ENCODE measurements at places on chromosomes 5 and 9.

GRCh38 chr5:80181618-80182211 lies 74.1 kb downstream of the SERINC5 start:
- peak; percentile 88 for DNase-seq

DNA sequence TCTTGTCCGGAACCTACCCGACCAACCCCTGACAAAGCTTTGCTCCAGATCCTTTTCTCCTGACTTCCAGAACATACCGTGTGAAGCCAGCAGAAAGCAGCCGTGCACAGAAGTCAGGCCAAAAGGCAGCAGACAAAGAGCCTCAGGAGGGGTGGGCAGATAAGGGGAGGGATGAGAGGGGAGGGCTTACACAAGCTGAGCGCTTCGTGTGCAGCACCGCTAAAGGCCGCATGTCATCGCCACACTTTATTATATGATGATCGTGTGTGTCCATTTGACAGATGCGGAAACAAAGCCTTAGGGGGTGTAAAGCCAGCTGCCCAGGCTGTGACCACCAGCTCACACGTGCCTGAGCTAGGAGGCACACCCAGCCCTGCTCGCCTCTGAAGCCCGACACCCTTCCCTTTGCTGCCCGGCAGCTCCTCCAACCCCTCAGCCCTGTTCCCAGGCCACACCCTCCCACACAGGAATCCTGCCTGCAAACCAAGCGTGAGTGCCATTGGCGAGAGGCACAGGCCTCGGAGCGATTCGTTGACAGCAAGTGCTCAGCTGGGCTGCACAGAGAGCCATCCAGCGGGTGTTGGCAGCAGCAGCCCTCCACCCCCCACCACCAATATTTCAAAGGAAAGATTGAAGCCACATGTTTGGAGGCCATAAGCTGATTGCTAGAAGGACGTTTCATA lies 170.5 kb upstream of the SMIM23 start:
- no peak for DNase-seq

DNA sequence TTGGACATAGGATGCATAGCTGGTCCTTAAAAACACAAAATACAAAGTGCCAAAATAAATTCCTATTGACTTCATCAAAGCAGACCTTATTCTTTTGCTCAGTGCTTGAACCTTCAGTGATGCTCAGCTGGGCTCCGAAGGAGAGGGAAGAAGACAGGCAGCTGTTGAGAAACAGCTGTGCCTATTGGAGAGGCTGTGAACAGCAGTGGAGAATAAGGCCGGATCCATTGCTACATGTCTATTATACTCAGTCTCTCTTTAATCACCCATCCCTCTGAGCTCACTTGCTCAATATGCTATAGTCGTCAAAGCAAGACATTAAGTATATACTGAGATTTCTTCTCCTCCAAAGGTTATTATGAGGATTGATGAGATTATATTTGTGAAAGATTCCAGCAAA lies 174.4 kb downstream of the CHSY3 start:
- DNase-seq = no peak

DNA sequence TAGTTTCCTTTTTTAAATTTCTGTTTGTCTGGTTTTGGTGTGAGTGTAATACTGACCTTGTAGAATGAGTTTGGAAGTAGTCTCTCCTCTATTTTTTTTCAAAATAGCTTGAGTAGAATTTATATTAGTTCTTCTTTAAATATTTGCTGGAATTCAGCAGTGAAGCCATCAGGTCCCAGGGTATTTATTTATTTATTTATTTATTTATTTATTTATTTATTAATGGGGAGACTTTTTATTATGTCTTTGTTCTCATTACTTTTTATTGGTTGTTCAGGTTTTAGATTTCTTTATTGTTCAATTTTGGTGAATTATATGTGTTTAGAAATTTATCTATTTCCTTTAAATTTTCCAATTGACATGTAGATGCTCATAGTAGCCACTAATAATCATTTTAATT lies 875.8 kb upstream of the COX7C start:
- no peak for DNase-seq

DNA sequence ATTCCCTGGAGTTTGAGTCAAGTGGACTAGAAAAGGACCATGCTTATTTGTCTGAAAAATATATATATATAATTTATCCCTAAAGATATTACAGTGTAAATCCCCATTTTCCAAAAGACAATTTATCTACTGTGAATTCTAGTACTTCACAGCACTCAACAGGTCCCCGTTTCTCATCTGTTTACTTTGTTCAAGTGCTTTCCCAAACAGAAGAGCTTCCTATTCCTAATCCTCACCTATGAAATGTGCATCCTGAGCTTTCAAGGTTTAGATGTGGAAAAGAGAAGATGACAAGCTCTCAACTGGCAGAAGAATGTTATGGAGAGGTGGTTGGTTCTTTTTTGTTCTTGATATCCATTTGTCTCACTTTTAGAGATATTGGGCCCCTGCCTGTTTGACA lies 401.6 kb upstream of the ZNF608 start:
- DNase-seq = no peak

GRCh38 chr5:32754284-32754683 lies 43.2 kb downstream of the NPR3 start:
- DNase-seq = no peak

GRCh38 chr5:180441564-180442051 lies 52.6 kb upstream of the CNOT6 start:
- no peak for DNase-seq

DNA sequence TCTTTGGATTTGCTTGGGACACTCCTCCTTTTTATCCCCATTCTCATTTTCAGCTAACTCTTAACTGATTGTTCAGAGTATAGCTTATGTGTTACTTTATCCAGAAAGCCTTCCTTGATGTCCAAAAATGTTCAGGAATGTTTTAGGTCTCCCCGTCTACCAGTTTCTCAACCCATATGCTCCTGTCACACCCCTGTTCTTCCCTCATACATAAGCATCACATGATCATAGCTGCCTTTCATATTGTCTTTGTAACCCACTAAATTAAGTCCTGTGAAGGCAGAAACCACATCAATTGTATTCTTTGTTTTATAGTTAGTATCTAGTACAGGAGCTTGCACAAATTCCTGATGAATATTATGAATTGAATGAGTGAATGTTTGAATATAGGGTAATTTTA lies 321.9 kb upstream of the ACTBL2 start:
- DNase-seq = no peak

- DNase-seq = no peak
These were observed 19.3 kb downstream of the GAPVD1 start for GRCh38 chr9:125280945-125281344.

DNA sequence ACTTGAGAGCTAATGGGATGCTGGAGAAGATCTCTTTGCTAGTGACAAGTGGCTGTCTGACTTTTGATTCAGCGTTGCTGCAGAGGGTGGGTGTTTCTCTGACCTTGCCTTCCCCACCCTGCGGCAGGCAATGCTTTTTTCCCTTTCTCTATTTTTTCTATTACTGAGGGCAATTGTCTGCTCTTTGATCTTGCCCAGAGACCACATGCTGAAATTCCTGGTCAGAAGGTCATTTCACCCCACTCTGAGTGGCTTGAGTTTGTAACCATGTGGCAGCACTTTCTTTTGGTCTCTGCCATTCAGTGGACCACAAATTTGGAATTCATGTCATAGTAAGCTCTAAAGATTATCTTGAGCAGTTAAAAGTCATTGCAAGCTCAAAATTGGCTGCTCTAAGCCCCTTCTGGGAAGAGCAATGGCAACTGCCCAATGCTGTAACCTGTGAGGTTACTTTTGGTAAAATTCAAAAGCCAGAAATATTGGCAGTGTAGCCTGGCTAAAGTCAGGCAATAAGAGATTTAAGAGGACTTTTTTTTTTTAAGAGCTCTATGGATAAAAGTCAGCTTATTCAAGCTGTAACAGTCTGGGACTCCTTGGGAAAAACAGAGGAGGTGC lies 30.4 kb upstream of the MTMR12 start:
- no peak for DNase-seq

DNA sequence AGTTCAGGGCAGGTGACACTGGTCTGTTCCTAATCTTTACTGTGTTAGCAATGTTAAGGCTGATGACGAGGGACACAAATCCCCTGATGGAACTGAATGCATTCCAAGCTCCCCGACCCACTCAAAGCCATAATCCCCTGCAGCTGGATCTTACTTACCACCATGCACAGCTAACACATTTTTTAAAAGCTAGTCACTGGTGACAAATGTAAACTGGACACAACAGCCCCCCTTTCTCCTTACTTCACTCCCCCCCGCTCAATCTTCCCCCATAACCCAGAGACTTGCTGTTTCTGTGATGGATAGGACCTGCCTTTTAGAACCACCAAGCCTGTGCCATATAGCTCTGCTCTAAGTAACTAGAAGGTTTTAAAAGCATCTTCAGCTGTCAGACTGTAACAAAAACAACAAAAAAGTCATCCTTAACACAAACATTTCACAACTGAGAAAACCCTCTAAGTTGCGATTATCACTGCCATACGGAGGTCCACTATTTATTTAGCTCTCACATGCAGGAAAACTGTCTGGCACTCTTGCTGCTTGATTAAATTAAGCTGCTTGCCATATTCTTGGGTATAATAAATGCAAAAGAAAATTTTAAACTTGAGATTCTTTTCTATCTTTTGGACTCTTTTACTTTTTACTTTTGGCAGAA lies 44.4 kb downstream of the BNC2 start:
- no peak for DNase-seq

- no peak for DNase-seq
These were observed 45.1 kb downstream of the BNC2 start for GRCh38 chr9:16825331-16825725.

- no peak for DNase-seq
These were observed 5.2 kb downstream of the INIP start for GRCh38 chr9:112712678-112713077.

DNA sequence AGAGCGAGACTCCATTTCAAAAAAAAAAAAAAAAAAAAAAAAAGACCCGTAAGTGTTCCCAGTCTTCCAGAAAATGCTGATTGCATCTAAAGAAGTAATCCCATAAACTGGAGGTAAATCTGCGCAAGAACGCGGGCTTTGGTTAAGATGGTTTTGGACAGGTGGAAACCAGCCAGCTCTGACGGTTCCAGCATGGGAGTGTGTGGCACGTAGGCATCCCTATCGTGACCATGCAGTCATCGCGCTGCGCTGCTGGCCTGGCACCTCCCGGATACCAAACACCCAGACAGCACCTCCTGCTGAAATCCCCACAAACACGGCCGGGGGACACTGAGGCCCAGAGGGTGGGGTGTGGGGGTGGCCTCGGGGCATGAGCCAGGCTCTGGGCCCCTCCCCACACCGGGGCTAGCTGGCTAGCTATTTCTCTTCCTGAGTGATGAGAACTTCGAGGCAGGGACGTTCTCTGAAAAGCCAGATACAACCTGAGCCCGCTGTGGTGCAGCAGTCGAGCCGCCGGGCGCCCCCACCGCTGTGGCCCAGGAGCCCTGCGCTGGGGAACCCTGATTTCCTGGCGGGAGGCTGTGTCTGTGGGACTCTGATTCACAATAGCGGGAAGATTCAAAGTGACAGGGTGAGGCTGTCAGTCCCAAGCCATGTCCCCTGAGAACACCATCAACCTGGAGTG lies 32.2 kb upstream of the NOTCH1 start:
- DNase-seq = no peak

GRCh38 chr5:95919658-95920057 lies 42.0 kb downstream of the ELL2 start:
- peak; percentile 7 for DNase-seq

DNA sequence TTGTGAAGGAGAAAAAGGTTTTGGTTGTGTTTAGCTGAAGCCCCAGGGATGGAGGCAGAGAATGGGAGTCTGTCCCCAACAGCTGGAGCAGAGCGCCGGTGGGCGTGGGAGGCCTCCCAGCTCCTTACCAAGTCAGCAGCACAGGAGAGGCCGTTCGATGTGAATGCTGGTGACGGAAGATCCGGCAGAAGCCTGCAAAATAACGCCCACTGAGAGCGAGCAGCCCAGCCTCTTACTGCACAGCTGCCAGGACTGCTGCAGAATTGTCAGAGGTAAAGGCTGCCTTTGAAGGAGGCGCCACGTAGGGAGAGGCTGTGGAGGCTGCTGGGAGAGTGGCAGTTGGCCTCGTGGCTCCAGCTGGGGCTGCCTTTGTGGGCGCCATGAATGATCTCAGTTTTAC lies 26.2 kb downstream of the ANGPTL2 start:
- no peak for DNase-seq

DNA sequence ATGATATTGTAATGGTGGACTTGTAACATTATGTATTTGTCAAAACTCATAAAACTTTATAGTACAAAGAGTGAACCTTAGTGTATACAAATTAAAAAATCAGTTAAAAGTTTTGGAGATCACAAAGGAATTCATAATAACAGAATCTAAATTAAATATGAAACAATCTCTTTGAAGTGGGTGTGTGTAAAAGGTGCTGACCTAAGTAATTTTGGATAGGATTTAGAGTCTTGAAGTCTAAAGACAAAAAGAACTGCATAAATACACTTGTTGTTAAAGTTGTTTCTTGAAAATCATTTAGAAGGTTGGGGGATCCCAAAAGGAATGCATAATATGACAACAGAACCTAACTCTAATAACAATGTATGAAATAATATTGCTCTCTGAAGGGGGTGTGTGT lies 295.5 kb downstream of the PRR16 start:
- DNase-seq = no peak

DNA sequence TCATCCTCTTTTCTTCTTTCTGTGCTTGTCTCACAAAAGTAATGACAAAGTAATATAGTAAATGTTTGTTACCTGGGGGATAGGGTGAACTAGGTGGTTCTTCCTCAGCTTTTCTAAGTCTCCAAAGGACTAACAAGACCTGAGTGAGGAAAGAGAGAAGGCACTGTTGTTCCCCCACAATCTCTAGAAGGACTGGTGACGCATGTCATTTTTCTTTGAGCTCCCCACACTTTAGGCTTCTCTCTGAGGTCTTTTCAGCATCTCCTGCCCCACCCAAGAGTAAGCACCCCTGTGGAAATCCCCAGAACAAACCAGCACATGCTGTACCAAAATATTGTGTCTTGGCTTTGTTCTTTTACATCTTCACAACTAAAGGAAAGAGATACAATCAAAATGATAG lies 2.4 kb upstream of the IL7R start:
- DNase-seq = no peak

DNA sequence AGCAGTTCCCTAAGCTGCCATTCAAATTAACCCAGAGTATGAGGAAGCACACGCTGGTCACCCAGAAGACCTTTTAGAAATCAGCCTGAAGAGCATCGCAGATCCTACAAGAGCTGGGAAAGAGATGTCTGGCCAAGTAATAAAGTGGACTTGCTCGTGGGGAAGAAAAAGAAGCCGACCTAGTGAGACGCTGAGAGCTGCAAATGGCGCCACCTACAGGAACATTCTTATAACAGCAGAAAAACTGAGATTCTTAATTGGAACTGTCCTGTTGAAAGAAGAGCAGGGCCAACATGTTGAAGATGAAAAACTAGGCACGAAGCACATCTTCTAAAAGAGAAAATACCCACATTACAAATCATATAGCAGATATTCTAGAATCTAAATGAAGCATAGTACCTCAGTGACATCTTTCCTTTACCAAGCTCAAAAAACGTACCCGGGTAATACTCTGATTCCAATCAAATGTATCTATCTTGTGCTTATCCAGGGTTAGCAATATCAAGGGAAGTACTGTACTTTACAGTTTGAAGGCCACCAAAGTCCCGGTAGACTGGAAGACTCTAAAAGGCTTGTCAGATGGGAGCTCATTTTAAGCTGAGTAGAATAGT lies 3.9 kb upstream of the GNAQ start:
- DNase-seq = peak; percentile 89
